DMS 273 treated with DMSO at 0.1 percent for 48 hours (cell line): ENCODE measurements at places on chromosomes 12 and 14.

- no peak for DNase-seq
Measured at GRCh38 chr14:38199739-38200138, 8.0 kb upstream of the SSTR1 start.

DNA sequence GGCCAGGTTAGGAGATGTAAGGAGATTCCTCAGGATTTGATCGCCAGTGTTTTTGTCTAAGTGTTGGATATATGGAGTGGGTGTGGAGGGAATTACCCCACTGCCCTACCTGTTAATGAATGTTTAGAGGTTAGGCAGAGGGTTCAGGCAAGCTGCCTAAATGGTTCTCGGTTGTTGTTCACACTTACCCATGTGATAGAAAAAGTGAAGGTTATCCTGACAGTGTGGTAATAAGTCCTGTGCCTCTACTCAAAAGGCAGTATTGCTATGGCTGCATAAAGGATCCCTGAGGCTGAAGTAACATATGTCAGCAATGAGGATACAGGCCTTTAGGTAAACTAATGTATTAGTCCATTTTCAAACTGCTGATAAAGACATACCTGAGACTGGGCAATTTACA is 112.0 kb downstream of the GPHN start:
- no peak for DNase-seq

GRCh38 chr14:23571701-23572523 is 4.3 kb upstream of the AP1G2 start:
- no peak for DNase-seq

GRCh38 chr12:2844786-2845185 is 10.0 kb upstream of the NRIP2 start:
- no peak for DNase-seq

DNA sequence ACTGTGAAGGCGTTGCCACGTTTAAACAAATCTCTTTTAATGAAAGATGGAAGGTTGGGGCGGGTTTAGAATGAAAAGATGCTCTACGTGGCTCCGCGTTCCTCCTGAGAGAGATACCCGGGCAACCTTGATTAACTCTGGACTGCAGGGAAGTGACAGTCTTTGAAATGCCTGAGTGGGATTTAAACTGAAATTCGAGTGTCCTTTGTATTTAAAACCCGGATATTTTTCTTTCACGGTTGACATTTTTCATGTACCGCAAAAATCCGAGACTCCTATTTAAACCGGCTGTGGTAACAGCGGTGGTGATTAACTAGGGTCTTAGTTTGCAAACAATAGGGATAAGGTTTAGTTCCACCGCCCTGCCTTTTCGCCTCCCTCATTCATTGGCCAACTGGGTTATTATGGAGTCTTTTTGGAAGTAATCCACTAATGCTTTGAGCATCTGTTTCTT is 707 bp downstream of the G2E3 start:
- no peak for DNase-seq

- peak; percentile 24 for DNase-seq
Measured at GRCh38 chr12:109331301-109331952, 16.3 kb upstream of the MYO1H start.

DNA sequence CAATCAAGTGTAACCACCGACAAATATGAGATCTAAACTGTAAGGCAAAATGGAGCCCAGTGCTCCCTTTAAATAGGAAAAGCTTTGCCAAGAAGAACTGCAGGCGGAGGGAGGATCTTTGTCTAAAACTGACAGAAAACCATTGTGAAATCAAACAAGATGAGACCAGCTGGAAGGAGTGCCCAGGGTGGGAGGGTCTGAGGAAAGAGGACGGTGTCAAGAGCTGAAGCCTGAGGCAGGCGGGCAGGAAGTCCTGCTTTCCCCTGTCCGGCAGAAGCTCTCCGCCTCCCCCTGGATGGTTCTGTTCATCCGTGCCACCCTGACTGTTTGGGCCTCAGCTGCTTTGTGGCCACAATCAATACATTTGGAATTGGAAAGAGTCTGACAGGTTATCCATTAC is 37.5 kb downstream of the CDC42BPB start:
- no peak for DNase-seq

- no peak for DNase-seq
Measured at GRCh38 chr14:69443296-69443805, 41.2 kb upstream of the PLEKHD1 start.

- DNase-seq: no peak
Measured at GRCh38 chr12:110957652-110958051, 37.3 kb upstream of the MYL2 start.

- no peak for DNase-seq
Measured at GRCh38 chr12:24724814-24725213, 224.1 kb downstream of the BCAT1 start.

DNA sequence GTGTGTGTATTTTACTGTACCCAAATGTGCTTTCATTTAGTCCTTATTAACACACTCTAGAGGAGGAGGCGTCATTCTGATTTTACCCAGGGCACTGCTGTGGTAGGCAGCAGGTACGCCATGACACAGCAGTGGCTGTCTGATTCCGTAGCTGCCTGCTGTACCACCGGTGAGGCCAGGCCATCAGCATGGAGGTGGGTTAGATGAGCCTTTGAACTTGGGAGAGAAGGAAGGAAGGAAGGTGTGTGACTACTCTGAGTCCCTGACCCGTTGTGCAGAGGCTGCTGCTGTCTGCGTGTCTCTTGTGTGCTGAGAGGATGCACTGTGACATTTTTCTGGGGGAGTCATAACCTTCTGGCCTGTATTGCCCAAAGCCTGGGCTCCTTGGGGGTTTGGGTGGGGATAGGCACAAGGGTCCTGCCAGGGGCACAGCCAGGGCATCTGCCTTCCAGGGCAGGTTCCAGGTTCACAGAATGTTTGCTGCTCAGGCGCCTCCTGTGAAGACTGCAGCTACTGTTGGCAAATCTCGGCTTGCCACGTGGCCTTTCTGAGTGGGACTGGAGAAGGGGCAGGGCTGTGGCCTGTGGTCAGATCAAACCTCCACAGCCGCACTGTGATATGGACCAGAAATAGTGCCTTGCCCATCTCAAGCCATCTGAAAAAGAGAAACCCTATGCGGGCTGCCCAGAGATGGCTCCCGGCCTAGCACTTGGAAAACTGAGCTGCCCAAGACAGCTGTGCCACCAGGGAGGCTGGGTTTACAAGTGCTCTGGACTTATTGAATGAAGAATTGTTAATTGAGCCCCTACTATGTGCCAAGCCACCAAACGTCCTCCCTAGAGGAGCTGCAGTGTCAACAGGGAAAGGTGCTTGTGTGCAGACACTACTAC is 47.1 kb downstream of the MLXIP start:
- no peak for DNase-seq

- DNase-seq: peak; percentile 67
Measured at GRCh38 chr14:41668356-41668755, 61.7 kb downstream of the LRFN5 start.

GRCh38 chr12:55034218-55034617 is 14.4 kb downstream of the NEUROD4 start:
- DNase-seq: peak; percentile 34

DNA sequence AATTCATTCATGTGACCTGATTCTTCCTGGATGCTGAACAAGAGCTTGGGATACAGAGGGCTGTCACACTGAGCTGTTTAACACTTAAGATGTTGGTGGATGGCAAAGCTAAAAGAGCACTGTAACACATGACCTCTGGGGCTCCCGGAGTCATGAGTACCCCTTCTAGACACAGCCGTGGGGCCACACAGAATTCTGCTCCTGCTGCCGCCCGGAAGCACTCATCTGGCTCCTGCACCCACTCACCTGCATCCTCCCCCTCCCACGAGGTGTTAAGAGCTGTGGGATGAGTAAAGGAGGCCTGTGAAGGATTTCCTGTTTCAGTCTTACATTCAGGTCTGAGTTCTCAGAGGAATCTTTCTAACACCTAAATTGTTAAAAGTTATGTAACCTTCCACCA is 78.0 kb upstream of the SSTR1 start:
- DNase-seq: no peak

DNA sequence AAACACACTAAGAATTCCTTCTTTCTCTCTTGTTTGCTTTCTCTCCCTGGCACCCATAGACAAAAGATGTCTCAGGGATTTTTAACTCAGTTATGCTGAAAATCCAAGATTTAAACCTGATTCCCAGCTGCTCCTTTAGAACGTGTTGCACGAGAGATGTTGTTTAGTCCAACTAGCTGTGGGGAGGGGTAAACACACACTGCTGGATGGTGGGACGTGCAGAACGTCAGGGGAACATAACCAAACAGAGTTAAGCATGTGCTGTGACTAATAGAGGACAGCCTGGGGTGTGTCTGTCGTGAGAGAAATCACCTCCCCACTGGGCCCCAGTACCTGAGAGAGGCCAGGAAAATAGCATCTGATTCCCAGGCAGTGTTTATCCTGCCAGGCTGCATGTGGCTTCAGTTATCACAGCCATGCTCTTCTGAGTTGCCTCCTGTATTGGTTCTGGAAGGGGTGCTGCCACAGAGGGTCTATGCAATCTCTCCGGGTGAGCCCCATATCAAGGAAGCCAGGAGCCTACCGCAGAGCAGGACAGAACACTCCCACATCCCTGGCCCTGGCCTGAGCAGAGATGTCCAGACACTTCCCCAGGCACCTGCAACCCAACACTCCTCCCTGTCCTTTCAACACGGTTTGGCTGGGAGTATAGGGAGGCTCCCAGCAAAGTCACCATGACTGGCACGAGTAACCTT is 112.7 kb upstream of the EGLN3 start:
- no peak for DNase-seq

DNA sequence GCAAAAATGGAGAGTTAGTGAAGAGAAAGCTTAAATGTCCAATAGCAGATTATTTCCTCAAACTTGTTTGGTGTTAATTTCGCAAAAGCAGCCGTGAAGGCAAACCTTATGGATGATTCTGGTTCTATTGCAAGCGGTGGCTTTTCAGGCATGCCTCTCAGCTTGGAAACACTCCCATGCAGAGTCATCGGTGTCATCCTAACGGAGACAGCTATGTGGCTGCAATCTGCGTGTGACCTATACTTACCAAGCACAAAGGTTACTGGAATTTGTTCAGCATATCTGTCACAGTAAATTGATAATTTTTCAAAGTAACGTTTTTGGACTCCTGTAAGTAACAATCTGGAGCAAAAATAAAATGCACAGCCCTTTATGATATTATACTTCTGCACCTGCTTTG is 5.0 kb downstream of the BEST3 start:
- DNase-seq: no peak

DNA sequence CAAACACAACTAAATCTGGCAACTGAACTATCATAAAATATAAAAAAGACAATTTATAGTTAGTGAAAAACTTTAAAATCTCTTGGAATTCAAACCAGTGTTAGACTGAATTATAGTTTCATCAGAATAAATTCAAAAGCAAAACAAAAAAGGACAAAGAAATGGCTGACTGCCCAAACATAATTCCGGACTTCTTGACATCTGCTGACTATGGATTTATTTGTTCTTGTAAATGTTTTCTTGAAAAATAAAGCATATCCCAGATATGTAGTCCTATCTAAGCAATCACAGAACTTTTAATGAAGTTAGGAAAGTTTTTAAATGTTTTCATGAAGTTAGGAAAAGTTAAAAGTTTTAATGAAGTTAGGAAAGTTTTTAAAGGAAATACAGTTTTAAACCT is 45.8 kb upstream of the CNTN1 start:
- DNase-seq: no peak

DNA sequence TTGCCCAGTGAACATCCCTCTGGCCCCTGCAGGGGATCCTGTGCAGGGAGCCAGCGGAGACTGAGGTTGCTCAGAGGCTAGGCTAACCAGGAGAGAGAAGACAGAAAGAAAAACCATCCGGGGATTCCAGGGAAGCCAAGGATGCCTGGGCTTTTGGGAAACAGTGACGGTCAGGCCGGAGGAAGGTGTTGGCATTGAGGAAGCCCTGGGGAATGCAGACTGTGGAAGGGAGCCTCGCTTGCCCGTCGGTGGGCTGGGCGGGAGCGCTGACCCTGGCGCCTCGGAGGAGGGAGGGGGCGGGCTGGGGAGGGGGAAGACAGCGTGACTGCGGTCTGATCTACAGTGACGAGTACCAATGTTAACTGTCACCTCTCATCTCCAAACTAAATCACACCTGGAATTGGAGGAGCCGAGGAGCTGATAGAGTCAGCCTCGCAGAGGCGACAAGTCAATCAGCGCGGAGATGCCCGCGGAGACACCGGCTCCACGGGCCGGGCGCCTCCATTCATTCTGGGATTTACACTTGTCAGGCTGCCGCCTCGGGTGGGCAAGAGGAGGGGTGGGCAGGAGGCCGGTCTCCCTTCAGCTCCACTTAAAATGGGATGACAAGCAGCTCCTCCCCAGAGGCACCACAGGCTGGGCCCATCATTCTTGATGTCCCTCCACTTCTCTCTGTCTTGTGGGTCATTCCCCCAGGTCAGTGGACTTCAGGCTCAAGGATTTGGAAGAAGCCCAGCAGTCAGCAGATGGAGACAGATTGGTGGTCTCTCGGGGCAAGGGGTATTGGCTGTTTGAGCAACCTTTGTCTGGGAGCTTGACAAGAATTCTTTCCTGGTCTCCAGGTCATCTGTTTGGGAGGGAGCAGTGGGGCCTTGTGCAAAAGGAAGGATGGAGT is 20.4 kb upstream of the GPATCH2L start:
- no peak for DNase-seq

DNA sequence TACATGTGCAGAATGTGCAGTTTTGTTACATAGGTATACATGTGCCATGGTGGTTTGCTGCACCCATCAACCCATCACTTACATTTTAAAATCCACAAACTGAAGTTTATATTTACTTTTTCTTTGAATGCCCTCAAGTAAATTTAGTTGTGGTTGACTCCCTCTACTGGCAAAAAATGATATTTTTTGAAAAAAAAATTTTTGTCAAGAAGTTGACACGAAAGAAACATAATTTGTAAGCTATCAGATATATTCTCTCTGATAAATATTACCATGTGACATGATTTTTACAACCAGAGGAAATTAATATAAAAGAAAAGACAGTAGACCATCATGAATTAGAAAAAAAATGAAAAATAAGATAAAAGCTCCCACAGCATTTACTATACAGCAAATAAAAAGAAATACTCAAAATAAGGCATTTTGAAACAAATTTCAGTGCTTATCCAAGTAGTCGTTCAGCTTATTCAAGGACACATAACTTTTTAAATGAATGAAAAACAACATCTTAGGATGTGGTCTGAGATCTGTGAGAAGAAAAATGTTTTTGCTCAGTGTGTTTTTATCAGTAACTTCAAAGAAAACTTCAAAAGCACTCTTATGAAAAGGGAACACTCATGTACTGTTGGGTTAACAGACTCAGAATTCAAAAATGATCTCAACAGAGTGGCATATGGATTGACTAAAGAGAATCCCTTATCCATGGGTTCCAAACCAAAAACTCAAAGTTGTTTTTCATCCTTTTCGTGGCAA is 30.0 kb upstream of the GRIP1 start:
- DNase-seq: no peak

DNA sequence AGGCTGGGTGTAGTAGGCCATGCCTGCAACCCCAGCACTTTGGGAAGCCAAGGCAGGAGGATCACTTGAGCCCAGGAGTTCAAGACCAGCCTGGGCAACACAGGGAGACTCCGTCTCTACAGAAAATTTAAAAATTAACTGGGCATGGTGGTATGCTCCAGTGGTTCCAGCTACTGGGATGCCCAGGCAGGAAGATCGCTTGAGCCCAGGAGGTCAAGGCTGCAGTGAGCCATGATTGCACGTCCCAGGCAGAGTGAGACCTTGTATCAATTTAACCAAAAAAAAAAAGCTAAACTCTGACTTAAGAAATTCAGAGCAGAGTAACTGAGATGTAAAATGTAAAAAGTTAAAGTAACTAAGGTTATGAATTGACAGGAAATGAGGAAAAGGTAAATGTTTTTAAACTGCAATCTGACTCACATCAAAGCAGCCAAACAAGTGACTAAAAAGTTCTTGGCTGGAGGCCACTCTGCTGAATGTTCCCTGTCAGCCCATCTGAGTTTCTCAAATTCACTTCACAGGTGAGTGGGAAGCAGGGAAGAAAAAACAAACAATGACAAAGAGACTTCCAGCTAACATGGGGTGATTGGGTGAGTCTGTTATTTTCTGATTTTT is 21.3 kb downstream of the PRKD1 start:
- no peak for DNase-seq
